ENCODE measurements at places on chromosomes 5 and 9.

GRCh38 chr5:133635051-133635450 is 22.7 kb upstream of the FSTL4 start:
- DNase-seq, result no peak

GRCh38 chr9:91241909-91242308 is 119.8 kb downstream of the AUH start:
- DNase-seq, result no peak

DNA sequence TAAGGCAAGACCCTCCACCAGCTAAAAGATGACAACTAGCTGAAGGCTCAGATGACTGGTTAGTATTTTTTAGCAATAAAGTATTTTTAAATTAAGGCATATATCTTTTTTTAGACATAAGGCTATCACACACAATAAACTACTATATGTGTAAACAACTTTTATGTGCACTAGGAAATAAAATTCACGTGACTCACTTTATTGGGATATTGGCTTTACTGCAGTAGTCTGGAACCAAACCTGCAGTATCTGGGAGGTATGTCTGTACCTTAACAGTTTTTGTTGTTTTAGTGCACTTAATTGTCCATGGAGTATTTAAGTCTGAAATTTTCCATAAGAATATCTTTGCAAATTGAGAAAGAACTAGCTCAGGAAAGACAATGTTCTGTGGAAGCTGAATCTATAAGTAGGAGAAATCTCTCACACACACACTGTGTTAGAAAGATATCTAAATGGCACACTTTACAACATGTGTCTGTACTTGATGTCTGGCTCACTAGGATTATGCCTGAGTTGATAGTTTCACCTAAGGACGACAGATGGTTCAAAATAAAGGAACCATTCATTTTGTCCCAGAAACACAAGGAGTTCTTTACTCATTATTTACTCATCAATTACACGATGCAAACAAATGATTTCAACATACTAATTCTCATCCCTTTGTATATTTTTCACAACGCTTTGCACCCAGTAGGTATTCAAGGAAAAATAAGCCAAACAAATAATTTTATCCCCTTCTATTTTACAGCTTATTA is 4.6 kb downstream of the RAPGEF6 start:
- no peak for DNase-seq

DNA sequence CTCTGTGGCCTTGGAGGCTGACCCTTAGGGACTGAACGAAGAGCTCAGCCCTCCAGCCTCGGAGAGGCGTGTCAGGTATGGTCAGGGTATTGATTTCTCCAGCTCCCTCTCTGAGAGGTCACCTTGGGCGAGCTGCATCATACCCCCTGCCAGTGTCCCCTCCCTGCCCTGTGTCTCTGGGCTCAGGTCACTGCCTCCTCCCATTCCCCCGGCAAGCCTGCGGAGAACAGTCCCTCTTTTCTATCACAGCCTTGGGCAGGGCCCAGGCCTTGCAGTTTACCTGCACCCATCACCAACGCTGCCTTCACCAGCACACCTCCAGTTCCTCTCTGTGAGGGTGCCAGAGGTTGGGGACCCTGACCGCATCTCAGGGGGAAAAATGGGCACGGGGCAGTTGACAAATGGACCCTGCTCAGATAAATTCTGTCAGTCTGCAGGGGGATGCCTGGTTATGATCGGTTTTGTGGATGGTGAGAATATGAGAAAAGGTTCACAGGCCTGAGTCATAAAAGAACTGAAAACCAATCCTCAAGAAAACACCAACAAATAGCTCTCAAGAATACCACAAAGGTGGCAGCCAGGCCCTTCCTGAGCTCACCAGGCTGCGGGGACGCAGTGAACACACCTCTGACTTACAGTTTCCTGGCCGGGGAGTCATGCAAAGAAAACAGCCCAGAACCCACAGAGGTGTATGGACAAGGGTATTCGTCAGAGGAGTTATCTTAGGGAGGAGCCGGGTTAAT is 24.7 kb upstream of the RXRA start:
- DNase-seq, result peak; percentile 60

GRCh38 chr9:94726495-94727191 is at the start of gene AOPEP:
Gene AOPEP, plus strand, starts transcription at chr9:94726699. Its CDS starts 33,085 bp downstream, at chr9:94759784.
- peak; percentile 99 for DNase-seq

GRCh38 chr5:29524227-29524626 is 1669.3 kb upstream of the CDH6 start:
- DNase-seq, result no peak

GRCh38 chr5:52150501-52150900 is 637.2 kb upstream of the ITGA1 start:
- DNase-seq, result no peak

DNA sequence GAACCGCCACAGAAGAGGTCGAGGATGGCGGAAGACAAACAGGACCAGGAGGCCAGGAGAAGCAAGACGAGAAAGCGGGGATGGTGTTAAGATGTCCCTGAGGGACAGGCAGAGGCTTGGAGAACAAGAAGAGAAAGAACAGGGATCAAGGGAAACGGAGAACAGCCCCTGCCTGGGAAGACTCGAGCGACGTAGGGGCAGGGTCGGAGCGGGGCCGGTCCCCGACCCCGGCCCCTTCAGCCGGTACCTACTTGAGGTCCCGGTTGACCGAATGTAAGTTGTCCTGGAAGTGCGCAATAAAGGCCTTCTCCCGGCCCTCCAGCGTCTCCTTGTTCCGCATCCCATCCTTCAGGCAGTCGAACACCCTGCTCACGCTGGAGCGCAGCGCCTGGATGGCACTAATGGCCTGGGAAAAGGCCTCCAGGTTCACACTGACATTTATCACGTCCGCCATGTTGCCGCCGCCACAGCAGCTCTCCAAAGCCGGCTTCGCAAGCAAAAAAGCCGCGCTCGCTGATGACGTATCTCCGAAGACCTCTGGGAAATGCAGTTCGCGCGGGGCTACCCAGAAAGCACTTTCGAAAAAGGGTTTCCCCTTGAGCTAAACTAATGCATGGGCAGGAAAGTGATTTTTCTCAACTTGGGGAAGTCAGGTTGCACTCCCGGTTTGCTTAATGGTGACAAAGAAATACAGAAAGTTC is at the start of gene MED27:
Gene MED27 (minus strand): TSS at position 477 of the 701 bp plus-strand sequence. CDS start 23 bp downstream, at position 454.
- DNase-seq, result peak; percentile 94

- peak; percentile 88 for DNase-seq
These were observed 4.8 kb upstream of the ST6GALNAC4 start for GRCh38 chr9:127921557-127922120.

DNA sequence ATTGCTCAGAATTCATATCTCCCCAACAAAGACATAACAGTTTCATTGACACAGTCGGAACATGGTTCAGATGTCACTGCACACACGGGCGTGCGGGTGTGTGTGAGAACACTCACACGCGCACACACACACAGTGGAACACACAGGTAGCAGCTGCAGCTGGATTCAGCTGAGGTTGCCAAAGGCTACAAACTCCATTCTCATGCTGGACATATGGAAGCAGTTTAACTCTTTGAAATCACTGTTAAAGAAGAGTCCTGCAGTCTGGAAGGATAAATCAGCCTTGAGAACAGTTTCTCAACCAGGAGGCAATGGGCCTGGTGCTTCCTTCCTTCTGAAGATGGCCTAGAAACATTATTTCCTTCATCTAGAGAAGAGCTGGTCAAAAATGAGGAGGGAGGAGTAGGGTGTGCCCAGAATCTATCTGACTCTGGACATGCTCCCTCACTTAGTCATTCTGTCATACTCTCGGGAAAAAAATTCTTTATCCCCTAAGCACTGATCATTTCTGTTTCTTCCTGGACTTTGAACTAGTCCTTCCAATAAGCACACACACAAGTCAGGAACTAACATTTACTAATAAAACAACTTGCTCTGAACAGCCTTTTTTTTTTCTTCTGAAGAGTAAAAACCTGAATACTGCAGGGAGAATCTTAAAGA is 160.6 kb downstream of the ZDHHC21 start:
- DNase-seq, result no peak

- no peak for DNase-seq
These were observed 198.1 kb downstream of the CHSY3 start for GRCh38 chr5:130102375-130102774.

DNA sequence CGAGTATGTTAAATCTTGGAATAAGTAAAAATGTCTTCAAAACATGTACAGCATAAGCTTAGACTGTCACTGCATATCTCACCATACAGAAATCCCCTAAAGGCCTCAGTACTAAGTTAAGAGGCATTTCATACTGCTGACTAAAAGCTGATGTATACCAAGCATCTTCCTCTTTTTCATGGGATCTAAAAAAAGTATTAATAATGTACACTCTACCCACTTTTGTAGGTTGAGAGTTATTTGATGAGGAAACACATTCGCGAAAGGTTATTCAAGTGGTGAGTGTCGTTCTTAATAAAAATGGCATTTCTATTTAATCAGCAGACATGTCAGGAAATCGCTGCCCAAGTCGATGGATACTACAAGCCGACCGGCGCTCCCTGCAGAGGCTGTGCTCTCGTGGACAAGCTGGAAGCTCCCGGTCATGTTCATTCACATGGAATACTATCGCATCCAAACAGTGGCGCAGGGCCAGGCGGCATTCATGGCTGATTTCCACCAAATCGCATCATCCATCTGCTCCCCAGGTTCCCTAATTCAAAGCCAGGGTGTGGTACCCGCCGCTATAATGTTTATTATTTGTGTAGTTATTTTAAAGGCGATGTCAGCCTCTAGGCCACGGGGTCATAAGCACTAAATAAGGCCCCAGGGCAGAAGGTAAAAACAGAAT is 724 bp downstream of the SGTB start:
- peak; percentile 29 for DNase-seq

DNA sequence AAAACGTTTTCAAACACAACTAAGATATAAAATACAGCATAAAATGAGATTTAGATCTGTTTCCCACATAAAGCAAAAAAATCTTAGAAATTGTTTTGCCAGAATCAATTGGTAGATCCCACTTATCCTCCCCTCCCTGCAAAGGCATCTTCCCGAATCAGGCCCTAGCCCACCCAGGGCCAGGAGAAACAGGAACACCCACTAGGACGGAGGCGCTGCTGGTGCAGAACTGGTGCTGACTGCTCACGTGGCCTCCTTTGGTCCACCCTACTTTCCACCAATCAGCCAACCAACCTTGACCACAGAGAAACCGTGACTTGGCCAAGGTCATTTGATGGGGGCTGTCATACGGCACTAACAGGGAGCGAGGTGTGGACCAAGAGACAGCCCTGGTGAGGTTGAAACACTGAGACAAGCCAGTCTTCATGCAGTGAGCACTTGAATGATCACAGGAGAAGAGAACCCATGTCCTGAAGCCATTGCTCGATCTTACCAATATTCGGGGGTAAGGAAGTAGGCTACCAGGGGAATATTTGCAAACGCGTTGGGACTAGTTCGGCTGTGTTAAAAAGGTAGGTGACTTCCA is 5.2 kb downstream of the SURF2 start:
- DNase-seq, result no peak

DNA sequence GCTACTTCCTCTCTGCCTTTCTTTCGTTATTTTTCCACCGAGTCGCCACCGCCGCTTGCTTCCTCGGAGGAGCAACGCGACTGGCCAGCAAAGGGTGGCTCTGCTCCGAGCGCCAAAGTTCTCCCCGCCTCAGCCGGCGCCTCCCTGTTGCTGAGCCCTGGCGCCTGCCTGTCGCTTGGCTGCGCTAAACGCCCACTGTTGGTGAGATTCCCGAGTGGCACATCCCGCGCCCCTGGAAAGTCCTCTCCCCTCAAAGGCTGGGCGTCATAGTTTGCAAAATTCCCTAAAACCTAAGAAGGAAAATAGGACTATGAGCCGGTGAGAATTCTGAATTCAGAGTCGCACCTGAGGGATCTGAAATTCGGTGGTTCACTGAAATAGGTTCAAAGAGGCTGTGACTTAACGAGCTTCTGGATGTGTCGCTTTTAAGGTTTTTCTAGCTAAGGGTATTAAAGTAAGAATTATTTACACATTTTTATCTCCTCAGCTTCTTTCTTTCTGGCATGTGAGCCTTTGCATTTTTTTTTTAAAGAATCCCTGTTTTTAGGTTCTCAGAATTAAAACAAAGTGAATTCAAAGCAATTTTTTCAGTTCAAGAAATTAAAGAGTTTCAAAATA is at the start of gene GRIN3A:
Gene GRIN3A (minus strand): TSS at position 82 of the 618 bp plus-strand sequence. CDS start 668 bp downstream, outside the sequence.
- DNase-seq, result no peak

DNA sequence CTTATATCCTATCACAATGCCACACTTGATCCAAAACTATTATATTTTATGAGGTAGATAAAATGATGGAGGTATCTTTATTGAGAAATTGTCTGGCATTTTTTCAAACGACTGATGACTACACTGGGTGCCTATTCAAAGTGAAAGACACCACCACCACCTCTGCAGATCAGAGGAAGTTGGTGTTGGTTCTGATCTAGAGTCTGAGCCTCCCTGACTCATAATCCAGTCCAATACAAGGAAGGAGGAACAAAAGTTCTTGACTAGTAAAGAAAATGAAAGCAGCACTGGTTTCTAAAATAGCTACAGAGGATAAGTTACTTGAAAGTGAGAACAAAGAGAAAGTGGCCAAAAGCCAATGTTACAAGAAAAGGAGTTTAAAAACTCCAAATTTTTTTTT is 139.9 kb downstream of the RFX3 start:
- DNase-seq, result peak; percentile 43

GRCh38 chr9:107969727-107970126 is 480.2 kb upstream of the KLF4 start:
- DNase-seq, result no peak

DNA sequence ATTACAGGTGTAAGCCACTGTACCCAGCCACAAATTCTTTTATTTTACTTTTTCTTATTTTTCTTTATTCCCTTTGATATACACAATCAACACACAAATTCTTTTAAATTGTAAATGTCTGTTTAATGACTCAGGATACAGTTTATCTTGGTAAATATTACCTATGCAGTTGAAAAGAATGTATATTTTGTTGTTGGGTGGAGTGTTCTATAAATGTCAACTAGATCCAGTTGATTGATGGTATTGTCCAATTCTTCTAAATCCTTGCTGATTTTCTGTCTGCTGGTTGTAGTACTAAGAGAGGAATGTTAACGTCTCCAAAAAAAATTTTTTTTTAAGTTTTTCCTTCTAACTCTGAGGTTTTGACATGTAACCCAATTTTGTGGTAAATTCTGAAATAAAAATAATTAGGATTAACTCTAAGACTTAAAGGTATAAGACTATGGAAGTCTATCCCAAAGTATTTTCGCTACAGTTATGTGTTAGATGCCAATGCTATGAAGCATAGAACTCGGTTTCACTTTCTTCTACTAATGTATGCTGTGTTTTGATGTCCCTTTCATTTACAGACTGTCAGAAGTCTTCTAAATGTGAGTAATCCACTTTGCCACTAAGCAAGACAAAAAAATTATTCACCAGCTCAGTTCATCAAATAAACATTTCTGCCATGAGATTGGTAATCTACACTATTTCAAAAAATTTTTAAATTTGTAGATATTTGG is 720.2 kb upstream of the C9orf72 start:
- DNase-seq, result no peak

- no peak for DNase-seq
These were observed 5.1 kb downstream of the TGFBI start for GRCh38 chr5:136033848-136034247.

GRCh38 chr9:85200726-85201404 is 531.3 kb downstream of the NTRK2 start:
- no peak for DNase-seq

GRCh38 chr9:120365386-120365785 is 214.6 kb downstream of the CDK5RAP2 start:
- DNase-seq, result no peak
